Stimulated activated CD4-positive, alpha-beta T cell treated with anti-CD3 and anti-CD28 coated beads, Interleukin-1b, Interleukin-23, amount 100 ng/mL, for 24 hours (primary cell): ENCODE measurements at places on chromosomes 2 and 18.

- DNase-seq: no peak
These were observed 111.0 kb upstream of the SALL3 start for GRCh38 chr18:78868330-78869316.

DNA sequence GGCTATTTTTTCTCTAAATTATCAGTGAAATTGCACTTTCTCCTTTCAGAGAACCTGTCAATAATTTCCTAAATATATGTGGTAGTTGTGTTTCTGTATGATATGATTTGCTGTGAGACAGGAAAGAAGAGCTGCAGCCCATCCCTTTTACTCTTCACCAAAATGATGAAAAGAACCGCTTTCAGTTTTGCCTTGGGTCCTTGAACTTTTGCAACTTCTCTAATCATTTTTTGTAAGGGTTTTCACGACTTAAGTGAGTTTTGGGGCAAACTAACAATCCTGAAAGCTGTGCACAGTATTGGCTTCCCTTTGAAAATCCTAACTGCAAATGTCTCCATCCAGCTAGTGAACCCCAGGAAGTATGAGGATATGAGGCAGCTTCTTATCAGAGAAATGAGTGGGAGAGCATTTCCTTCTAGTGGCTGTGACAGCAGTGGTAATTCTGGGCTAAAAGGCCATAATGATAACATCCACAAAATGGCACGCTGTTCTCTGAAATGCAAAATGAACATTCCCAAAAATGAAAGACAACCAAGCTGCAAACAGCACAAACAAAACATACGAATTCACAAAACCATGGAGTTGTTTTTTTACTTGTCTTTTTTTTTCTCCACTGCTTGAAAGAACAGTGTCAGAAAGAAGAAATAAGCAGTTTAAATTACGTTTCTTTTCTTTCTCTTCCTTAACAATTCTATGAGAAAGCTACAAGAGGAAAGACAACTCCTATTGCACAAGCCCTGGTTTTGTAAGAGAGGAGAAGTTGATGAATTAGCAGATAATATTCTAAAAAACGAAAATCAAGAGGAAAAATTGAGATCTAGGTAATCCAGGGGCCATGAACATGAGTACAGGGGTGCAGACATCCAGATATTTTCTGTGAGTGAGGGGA is 1291.6 kb upstream of the ZEB2 start:
- DNase-seq: no peak

DNA sequence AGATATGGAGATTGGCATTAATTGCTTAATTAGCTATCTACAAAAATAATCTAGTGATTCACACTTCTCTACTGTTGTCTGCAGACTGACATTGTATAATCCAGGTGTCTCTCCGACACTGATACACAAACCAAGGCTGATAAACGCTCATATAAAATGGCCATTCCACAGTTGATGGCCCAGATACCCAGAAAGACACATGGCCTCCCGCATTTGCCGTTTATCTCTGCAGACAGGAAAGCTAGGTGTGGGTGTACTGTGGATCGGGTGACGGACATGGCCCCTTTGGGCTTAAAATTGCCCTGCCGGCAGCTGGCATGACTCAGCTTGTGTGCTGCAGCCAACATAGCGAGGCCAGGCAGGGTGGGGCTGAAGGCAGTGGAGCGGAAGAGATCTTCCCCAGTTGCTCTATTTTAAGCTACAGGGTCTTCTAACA is 18.5 kb downstream of the PMAIP1 start:
- no peak for DNase-seq

DNA sequence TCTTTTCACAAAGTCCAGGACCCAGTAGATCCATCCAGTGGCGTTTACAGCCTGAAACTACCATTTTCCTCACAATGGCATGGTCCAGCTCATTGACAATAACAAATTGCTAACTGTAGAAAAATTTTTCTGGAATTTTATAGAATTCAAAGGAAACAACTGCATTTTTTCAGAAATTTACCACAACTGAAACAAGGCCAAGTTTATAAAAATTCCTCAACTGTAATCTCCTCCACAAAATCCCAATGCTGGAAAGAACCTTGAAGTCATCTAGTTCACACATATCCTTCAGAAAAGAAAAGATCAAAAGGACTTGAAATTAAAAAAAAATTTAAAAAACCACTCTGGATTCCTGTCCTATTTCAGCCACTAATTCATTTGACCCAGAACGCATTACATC is 226.0 kb upstream of the CTAGE1 start:
- no peak for DNase-seq

DNA sequence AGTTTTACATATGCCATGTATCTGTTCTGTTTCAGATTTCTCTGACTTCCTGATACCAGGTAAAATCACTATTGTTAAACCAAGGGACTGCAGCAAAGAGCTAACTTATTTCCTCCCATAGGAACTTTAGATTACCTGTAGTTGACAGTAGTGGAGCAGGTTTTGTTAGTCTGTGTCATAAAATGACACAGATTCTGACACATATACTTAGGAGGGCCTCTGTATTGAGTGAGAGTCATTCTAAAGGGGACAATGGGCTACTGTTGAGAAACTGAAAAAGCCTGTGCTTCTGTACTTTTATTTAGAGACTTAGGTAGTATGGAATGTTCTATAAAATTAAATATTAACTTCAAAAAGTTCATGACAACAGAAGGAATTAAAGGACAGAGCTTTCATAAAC is 48.2 kb downstream of the KCMF1 start:
- DNase-seq: no peak

GRCh38 chr2:167381349-167381748 is 493.1 kb downstream of the XIRP2 start:
- DNase-seq: no peak

DNA sequence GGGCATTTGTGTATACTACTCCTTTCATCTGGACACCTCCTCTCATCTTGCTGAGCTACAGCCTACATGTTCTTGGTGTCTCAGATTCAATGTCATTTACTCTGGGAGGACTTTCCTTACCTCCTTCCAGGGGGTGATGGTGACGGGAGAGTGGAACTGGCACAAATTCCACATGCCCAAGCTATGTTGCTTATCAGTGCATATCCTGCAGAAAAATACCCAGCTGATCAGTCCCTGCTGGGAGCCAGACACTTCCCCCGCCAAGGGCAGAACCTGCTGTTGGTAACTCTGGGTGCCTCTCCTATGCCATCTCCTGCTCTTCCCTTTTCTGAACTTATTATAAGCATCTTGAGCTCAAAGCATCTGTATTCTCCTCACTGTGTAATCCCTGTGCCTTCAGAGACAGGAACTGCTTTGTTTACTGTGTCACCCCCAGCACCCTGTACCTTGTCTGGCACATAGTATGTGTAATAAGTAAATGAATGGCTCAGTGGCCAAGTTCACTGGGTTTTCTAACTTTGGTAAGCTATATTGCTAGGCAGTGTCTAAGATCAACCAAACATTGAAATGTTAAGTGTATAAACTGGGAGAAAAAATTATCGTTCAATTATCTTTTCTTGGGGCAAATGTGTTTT is 87.7 kb upstream of the LPIN2 start:
- no peak for DNase-seq

GRCh38 chr18:61743775-61744531 is 148.9 kb downstream of the RNF152 start:
- no peak for DNase-seq

DNA sequence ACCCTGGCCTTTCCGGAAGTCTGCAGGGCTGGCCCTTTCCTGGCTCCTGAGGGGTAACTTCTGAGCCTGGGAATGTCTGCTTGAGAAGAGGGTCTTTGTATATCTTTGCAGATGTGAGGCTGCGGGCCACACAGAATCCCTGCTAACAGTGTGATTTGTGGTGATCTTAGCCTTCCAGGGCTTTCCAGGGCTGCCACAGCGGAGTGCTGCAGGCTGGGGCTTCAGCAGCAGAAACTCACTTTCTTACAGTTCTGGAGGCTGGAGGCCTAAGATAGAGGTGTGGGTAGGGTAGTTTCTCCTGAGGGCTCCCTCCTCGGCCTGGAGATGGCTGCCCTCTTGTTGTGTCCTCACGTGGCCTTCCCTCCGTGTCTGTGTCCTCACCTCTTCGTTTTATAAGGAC is 294.7 kb upstream of the HS6ST1 start:
- no peak for DNase-seq

DNA sequence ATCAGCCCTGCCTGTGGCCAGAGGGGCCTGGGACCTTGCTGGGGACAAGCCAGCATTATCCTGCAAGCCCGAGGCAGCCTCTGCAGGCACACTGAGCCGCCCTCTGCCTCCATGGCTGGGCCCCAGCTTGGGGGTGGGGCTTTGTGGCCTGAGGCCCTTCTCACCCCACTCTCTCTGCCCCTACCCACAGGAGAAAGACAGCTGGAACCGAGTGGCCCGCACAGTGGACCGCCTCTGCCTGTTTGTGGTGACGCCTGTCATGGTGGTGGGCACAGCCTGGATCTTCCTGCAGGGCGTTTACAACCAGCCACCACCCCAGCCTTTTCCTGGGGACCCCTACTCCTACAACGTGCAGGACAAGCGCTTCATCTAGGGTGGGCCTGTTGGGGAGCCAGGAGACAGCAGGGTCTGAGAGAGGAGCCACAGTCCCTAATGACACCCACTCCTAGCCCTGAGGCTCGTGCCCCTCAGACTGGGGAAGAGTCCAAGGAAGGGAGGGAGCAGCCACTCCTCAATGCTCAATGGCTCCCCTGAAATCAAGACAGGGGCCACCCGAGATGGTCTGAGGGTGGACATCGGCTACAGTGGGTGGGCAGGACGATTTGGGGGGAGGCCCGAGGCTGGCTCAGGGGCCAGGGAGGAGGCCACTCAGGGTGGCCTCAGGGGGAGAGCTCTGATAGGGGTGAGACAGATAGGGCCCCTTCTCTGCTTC is 4.4 kb upstream of the CHRNG start:
- DNase-seq: no peak

DNA sequence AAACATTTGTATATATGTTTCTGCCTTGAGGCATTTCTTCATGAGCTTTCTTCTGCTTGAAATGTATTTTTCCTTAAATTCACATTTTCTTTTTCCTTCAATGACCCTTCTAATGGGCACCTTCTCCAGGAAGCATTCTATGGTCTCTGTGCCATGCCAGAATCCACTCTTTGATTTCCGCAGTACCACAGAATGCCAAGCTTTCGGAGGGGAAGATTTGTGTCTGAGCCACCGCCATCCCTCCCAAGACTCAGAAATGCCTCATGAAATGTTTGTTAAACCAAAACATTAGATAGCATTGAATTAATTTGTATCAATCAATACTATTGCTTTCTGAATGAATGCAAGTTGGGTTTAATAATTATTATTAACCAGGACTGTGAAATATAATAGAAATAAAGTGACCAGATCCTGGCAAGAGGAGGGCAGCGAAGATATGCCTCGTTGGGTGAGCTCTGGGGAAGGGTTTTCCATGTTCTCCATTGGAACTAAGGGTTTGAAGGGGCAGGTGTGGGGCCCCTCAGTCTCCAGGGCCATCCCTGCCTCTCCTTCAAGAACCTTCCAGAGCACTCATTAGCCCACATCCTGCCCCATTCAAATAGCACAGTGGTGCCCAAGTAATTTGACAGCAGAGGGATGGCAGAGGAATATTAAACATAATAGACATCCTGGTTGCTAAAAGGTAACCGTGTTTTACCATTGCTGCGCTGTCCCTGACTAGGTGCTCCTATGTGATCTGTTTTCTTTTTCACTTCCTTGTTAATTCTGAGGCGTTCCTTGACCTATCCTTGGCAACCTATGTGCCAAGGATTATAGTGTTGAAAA is 189.6 kb downstream of the MYCN start:
- no peak for DNase-seq

DNA sequence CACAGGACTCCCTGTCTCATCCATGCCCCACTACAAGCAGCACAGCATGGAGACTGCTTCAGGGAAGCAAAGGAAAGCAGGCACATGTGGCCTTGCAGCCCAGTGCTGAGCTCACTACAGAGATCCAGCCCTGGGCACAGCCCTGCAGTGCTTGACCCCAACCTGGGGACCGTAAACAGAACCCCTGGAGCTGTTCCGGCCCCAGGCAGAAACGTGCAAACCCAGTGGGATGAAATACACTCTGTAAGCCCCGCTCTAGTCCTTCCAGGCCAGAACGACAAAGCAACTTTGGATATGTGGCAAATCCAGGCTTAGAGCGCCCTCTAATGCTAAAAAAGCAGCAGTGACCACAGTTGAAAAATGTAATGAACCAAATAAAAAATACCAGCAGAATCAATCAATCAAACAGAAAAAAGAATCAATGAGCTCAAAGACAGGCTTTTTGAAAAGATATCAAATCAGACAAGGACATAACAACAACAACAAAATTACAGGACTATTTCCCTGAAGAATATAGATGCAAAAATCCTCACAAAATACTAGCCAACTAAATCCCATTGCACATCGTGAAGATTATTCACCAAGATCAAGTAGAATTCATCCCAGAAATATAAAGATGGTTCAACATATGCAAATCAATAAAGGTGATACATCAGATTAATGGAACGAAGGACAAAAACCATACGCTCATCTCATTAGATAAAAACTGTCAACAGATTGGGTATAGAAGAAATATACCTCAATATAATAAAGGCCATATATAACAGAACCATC is 45.6 kb downstream of the ZNF519 start:
- DNase-seq: no peak

GRCh38 chr2:95260028-95261023 is 13.9 kb upstream of the PROM2 start:
- no peak for DNase-seq

DNA sequence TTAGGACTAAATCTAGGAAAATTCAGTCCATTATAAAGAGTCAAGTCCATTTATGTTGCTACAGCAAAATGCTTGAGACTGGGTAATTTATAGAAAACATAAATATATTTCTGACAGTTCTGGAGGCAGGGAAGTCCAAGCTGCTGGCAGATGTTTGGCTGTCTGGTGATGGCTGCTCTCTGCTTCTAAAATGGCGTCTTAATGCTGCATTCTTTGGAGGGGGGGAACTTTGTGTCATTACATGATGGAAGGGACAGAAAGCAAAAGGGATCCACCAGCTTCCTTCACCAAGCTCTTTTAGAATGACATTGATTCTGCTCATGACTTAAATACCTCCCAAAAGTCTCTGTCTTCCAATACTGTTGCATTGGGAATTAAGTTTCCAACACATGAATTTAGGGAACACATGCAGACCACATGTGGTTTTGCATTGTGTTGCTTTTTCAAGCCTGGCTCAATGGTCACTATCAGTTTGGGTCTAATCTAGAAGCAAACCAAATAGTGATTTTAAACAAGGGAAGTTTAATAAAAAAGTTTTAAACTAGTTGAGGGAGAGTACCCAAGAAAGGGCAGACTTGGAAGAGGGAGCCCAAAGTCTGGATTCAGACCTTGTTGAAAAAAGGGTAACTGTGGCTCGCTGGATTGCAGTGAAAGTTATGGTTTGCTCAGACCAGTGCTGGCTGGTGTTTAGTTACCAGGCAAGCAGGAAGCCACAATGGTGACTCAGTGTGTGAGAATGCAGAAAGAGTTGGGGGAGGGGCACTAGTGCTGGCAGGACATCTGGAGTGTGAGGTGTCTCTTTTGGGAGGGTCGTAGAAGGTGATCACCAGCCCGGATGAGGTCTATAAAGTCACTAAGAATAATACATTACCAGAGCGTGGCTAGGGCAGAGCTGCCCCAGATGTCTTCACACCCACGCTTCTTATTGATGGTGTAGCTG is 30.8 kb downstream of the C18orf54 start:
- DNase-seq: no peak

- no peak for DNase-seq
These were observed 29.6 kb downstream of the M1AP start for GRCh38 chr2:74618410-74619083.

GRCh38 chr2:32977228-32977758 is 30.5 kb downstream of the LTBP1 start:
- DNase-seq: no peak
